NCI-H1694 treated with DMSO at 0.1 percent for 48 hours (cell line): ENCODE measurements at places on chromosomes 5 and 9.

DNA sequence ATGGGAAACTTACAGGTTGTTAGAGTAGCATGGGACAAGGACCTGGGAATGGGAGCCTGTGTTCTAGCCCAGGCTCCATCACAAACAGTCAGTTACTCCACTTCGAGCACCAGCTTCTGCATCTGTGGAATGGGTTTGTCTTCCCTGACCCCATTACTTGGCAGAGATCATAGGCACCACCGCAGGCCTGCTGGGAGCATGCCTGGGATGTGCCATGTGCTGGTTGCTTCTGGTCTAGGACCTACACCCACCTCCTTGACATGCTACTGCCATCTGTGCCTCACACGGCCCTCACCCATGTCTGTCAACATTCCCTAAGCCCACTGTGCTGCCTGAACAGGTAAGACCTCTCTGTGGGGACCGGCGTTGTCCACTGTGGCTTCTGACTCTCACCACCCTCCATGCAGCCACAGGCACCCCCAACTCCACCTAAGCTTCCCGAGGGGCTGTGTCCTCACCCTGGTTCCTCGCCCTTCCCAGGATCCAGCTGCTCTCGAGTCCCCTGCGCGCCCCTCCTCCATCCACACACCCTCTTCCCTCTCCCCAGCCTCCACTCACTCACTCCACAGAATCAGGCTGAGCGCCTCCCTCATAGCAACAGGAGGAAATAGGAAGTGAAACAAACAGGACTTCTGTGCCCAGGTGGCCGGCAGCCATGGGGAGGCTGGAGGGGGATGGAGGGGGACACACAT is 85.9 kb upstream of the FAM120A start:
- DNase-seq, result no peak

- no peak for DNase-seq
These were observed 605.9 kb upstream of the DAB2 start for GRCh38 chr5:40030661-40031060.

- no peak for DNase-seq
These were observed 462.9 kb downstream of the DMRT2 start for GRCh38 chr9:1513105-1513504.

- DNase-seq, result no peak
These were observed 2.1 kb downstream of the ANP32B start for GRCh38 chr9:97985058-97985861.

GRCh38 chr5:16665601-16666000 is 48.8 kb upstream of the RETREG1 start:
- no peak for DNase-seq

GRCh38 chr5:2373631-2374030 is 377.8 kb downstream of the IRX2 start:
- DNase-seq, result no peak

- DNase-seq, result no peak
These were observed 228.1 kb upstream of the NR4A3 start for GRCh38 chr9:99593610-99594009.

DNA sequence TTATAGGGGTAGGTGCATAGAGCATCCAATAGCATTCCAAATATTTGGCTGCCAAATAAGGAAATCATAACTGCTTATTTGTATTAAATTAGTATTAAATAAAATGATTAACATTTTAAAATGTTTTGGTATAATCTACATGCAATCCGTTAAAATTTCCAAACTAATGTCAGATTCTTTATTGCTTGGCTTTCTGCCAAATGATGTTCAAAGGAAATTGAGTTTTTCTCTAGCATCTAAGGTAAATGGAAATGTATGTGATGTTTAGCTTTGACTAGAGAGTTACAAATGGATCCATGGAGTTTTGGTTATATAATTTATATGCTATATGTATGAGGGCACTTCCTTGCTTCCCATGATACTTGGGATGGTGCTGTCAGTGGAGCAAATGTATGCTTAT is 121.7 kb downstream of the ZCCHC7 start:
- no peak for DNase-seq

- no peak for DNase-seq
These were observed 62.8 kb upstream of the ZFAND5 start for GRCh38 chr9:72427801-72428200.

DNA sequence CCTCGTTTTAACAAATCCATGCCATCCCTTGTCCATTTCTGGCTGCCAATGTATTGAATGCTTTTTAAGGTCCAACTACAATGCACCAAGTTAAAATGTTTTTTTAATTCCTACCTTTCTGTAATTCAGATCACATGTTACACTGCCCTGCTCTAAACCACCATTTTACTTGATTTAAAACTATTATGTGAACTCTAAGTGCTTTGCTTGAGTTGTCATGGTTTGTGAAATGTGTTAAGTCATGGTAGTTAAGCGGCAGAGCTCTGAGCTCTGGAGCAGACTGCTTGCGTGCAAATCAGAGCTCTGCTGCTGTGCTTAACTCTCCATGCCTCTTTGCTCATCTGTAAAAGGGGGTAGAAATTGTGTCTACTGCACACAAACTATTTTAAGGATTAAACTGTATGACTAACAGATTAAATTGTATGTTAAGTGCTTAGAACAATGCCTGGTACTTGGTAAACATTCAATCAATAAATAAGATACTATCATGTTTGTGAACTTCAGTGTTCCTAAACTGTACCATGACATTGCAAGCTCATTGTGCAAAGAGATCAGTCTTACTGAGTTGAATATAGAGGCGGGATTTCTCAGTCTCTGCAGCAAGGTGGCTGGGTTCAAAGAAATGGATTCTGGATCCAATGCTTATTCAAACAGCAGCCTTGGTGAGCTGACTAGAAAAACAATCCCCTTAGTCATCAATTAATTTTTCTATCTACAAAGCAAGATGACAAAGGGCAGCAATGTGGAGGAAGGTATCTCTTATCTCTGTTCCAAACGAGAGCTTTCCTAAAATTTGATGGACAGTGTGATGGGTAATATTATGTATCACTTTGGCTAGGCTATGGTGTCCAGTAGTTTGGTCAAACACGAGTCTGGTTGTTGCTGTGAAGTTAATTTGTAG is 16.1 kb upstream of the CMBL start:
- DNase-seq, result no peak

- DNase-seq, result no peak
These were observed 153.1 kb downstream of the SNCAIP start for GRCh38 chr5:122465031-122465577.

- DNase-seq, result no peak
These were observed 66.7 kb upstream of the XPA start for GRCh38 chr9:97763874-97764273.

DNA sequence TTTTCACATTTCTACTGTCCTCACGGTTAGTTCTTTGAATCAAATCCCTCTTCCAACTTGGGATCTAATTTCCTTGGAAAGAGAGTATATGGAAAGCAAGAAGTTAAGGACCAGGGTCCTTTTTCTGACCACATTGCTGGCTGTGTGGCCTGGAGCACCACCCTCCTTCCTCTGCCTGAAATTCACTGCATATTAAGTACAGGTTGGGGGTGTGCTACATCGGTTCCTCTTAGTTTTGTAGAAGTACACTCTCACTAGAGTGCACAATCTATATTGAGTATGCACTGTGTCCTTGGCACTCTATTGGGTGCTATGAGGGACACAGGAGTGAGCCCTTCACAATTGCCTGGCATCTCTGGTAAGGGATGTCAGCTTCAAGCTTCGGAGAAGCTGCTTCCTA is 53.8 kb upstream of the KLF9 start:
- DNase-seq, result no peak

GRCh38 chr9:38371495-38371894 is 21.0 kb upstream of the ALDH1B1 start:
- DNase-seq, result peak; percentile 34

GRCh38 chr9:128193469-128194096 is 2.2 kb upstream of the CIZ1 start:
- DNase-seq, result no peak

- DNase-seq, result no peak
These were observed 190.8 kb downstream of the MED10 start for GRCh38 chr5:6187501-6187900.

DNA sequence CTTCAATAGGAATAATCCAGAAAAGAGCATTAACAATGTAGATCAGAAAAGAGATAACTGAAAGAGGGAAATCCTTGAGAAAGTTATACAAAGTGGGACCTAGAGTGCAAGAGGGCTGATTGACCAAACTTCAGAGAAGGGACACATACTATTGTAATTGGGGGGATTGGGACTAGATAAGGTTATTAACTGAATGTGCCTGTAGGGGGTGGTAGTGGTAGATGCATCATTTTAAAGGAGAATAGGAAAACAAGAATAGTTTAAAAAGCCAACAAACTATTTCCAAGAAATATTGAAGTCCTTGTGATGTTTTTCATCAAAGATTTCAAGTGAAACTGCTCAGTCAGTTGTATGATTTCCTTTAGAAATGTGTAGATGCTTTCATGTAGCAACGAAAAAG is 468.5 kb downstream of the TAF11L14 start:
- no peak for DNase-seq

DNA sequence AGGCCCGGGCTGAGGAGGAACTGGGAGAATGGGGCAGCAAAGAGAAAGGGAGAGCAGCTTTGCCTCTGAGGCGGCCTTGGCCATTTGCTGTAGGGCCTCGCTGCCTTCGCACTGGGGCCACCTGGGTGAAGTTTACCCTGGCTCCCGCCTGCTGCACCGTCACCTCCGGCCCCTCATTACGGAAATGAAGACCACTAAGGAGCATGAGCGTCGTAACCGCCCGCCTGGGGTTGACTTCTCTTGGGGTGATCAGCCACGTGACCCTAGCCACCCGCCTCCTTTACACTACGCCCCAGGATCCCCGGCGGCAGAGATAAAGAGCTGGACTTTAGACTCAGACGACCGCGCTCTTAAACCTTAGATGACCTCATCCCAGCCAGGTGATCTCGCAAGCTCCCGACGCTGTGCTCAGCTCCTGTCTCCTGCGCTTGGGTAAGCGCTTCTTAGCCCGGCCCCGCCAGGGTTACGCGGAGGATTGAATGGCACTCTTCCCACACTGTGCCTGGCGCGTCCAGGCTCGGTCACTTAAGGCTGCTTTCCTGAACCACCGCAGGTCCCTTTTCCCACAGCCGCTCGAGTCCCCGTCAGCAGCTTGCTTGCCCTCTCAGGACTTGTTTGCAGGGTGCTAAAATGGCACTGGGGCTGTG is 107.9 kb upstream of the LARP1 start:
- DNase-seq, result no peak

DNA sequence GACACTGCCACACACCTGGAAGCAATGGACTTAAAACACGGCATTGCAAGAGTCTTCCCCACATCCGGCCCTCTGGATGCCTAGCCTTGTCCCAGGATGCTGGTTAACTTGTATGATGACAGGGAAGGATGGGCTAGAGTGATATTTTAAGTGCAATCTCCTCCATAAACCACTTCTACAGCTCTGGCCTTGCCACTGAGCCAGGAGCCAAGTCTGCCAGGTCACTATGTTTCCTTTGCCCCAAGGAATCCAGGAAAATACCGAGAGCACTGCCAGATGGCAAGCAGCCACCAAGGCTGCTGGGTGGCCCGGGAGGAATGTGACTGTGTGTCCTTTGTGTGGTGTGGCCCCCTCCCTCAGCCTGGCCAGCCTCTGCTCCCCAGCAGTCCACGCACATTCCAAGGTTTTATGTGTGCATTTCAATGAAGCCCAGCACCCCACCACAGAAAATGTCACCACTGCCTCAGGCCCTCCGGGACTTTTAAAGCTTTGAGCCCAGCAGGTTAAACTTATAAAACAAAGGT is 106.0 kb downstream of the FRMD3 start:
- no peak for DNase-seq

DNA sequence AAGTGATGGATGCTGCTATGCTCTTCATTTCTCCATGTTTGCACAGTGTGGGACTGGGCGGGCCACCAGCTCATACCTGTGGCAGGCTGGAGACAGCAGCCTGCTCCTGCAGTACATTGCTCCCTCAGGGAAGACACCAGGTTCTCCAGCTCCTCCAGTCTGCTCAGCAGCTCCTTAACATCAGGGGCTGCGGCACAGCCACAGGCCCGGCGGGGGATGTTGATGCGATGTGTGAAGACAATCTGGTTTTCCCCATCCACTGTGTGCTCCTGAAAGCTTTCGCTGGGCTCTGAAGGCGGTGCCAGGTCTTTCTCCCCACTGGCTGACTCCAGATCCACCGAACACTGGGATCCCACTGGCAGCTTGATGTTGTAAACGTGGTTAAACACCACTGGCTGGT is 27.5 kb downstream of the TNC start:
- DNase-seq, result no peak

GRCh38 chr9:81902196-81902595 is 26.0 kb upstream of the SPATA31D4 start:
- no peak for DNase-seq

DNA sequence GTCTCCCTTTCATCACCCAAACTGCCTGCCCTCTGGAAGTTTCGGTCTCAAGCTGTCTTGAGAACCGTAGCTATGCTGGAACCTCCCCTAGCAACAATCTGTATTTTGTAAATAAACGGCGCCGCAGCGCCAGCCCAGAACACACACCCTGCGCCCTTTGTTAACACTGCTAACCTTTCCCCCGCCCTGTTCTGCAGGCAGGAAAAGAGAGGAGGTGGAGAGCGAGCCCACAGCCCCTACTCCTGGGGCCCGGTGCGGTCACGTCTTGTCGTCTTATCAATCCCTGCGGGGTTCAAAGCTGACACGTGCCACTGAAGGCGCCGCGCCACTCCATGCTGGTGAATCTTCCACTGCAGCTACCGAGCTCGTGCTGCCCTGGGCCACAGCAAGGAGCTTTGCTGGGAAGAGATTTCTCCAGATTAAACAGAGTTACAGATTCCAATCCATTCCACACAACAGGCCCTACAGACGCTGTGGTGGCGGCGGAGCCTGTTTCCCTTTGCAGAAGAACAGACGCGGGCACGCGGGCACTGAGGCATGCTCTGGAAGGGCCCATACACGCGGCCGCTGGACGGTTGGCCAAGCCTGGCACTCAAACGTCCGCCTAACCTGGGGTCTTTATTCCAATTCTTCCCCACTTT is 25.3 kb downstream of the ZDHHC11B start:
- no peak for DNase-seq

DNA sequence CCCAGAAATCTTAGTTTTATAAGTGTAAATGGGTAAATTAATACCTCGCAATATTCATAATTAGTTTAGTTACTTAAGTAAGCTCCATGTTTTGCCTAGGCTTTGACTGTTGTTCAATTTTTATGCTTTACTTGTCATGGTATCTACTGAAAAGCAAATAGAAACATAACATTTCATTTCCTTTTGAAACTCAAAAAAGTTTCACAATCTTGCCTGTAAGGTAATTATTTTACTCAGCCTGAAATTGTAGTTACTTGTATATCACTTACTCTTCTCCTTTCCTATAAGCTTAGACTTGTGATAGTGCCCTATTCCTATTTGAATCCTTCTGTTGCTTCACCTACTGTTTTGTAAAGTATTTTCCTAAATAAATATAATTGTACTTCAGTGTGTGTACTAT is 914.4 kb upstream of the COX7C start:
- no peak for DNase-seq

- DNase-seq, result no peak
These were observed 275.8 kb upstream of the ADRA1B start for GRCh38 chr5:159640446-159640845.

DNA sequence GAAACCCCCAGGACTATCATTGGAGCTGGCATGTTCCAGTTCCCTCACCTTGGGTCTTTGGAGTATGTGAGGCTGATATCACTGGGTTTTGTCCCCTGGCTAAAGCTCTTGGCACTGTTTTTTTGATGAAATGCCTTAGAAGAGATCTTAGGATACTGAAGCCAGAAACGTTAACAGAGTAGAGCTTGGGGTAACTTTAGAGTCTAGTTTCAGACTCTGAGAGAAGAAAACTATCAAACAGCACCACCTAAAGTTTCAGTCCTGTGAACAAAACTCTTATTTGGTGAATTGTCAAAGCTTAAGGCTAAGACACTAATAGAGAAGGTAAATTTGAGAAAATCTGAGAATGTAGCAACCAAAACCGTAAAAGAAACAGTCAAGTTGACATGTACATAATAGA is 111.7 kb upstream of the PUM3 start:
- DNase-seq, result no peak
